ENCODE measurements at places on chromosomes 3 and 15.

DNA sequence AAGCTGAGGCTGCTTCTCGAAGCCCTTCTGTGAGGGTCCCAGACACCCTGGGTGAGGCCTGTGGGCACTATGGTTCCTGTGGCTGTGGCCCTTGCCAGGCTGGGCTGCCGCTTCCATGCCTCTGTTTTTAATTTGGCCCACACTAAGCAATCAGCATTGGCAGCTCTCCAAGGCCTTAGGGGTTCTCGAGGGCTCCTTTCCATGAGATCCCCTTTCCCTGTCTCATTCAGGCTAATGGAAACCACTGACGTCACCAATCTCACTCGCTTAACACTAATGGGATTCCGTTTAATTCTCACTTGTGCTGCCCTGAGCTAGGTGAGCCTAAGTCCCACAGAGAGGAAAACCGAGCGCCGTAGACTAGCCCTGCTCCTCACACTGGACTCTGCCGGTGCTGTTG lies 60.2 kb upstream of the RAB6B start:
- DNase-seq, result no peak

DNA sequence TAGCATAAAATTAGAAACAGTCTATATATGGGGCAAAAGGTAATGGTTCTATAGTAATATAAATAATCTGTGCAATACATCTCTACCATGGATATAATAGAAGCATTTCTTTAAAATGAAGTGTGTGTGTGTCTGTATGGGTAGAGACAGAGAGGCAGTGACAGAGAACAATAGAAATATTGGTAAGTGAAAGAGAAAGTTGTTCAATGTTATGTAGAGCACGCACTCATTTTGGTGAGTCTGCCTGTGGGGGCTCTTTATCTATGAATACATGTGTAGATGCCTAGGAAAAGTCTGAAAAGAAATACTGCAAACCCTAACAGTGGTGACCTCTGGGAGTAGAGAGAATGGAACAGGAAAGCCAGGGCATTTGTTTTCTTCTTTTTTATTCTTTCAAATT lies 182.6 kb downstream of the STAC start:
- no peak for DNase-seq

GRCh38 chr15:100847194-100847593 lies 32.4 kb upstream of the ALDH1A3 start:
- no peak for DNase-seq

GRCh38 chr3:131109156-131109555 lies 82.5 kb downstream of the NEK11 start:
- no peak for DNase-seq

DNA sequence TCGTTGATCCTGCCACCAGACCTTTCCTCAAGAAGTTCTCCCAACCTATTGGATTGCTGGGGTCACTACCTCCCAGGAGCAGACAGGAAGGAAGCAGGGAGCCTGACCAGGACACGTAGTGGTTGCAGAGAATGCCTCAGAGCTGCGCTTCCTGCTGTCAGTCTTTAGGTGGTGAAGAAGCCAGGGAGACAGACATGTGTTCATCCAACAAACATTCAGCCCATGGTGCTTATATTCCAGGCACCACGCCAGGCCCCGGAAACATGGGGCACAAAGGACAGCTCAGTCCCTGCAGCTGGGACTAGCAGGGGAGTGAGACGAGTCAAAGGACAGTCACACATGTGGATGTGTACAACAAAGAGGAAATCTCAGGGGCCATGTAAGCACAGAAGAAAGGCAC lies 26.0 kb upstream of the CORO2B start:
- no peak for DNase-seq

DNA sequence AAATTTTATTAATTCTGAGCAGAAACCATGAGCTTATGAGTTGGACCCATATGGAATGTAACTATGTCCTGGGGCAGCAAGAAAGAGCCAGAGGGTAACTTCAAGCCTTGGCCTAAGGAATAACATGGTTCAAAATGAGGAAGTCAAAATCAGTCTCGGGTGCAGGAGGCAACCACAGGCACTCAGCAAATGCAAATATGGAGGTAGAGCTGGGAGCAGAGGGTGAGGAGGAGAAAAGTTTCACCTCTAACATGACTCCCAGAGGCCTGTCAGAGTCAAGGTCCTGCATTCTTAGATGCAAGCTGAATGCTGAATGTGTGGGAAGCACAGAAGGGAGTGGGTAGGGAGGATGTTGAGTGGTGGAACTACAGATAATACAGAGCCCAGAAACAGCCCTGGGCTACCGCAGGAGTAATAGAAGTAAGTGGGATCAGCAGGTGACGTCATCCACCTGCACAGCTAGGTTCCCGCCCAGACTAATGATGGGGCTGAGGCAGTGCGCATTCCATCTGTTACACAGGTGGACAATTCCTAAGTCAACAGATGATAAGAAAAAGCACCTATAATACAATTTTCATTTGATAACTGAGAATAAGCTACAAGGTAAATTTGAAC lies 279.8 kb upstream of the ARRDC4 start:
- no peak for DNase-seq

- DNase-seq, result no peak
These were observed 72.4 kb downstream of the CHDH start for GRCh38 chr3:53773611-53774368.

GRCh38 chr3:44966795-44967278 lies 9.1 kb downstream of the ZDHHC3 start:
- DNase-seq, result no peak

DNA sequence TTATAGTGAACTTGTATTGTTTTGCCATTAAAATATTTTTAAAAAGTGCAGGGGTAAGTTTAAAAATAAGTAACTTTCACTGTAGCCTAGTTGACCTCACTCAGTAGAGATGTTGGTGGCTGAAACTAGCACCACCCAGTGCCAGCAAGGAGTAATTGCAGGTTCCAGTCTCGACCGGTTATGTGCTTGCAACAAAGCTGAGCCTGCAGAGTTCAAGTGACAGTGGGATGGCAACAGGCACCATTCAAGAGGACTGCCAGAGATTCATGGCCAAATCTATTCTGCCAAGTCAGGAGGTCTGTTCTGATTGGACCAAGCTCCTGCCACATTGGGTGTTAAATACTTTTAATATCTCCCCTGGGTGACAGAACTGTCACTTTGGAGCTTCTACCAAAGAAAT lies 2.7 kb downstream of the ADAMTS7 start:
- no peak for DNase-seq
